ENCODE measurements at places on chromosomes 5 and 9.

GRCh38 chr5:23613566-23613965, 106.2 kb downstream of the PRDM9 start:
- no peak for DNase-seq

- DNase-seq = no peak
Measured at GRCh38 chr5:179612577-179613459, 10.7 kb downstream of the HNRNPH1 start.

- peak; percentile 82 for DNase-seq
Measured at GRCh38 chr9:3931996-3932906, 367.6 kb downstream of the GLIS3 start.

GRCh38 chr5:150214289-150214688, 24.4 kb downstream of the SLC6A7 start:
- DNase-seq = peak; percentile 59

GRCh38 chr5:136082390-136083193, 50.1 kb upstream of the SMAD5 start:
- DNase-seq = peak; percentile 65

DNA sequence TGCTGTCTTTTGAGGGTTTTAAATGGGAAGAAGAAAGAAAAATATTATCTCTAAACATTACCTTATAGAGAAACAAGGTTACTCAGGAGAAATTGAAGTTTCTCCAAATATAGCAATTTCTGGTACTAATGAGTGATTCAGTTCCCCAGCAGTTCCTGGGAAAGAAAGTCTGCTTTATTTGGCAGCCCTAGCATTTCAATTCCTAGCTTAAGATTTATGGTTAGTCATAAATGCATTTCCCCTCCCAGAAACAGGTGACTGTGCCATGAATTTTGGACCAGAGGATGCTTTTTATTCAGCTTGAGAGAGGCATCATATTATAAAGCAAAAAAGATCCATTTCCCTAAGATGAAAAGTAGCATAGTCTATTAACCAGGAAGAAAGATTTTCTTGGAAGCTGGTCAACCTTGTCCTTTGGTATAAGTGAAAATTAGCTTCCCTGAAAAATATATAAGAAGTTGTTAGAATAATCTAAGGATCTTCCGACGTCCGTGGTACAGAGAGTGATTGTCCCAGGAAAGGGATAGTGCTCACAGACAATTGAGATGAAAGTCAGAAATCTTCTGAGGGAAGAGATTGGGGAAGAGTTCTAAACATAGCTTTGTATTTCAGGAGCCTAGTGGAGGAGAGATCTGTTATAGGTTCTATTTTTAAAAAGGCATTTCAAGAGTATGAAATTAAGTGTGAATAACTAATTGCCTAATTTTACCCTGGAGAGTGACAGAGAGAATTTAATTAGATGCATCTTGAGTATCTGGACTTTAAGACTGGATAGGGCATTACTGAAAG, 164.9 kb downstream of the ESM1 start:
- peak; percentile 77 for DNase-seq

GRCh38 chr9:133693703-133694529, 44.2 kb downstream of the SARDH start:
- DNase-seq = no peak

DNA sequence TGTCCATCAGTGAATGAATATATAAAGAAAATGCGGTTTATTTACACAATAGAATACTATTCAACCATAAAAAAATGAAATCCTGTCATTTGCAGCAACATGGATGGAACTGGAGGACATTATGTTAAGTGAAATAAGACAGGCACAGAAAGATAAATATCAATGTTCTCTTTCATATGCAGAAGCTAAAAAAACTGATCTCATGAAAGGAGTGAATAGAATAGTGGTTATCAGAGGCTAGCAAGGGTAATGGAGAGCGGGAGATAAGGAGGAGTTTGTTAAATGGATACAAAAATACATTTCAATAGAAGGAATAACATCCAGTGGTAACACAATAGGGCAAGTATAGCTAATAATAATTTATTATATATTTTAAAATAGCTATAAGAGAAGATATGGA, 65.0 kb downstream of the AGTPBP1 start:
- DNase-seq = no peak

DNA sequence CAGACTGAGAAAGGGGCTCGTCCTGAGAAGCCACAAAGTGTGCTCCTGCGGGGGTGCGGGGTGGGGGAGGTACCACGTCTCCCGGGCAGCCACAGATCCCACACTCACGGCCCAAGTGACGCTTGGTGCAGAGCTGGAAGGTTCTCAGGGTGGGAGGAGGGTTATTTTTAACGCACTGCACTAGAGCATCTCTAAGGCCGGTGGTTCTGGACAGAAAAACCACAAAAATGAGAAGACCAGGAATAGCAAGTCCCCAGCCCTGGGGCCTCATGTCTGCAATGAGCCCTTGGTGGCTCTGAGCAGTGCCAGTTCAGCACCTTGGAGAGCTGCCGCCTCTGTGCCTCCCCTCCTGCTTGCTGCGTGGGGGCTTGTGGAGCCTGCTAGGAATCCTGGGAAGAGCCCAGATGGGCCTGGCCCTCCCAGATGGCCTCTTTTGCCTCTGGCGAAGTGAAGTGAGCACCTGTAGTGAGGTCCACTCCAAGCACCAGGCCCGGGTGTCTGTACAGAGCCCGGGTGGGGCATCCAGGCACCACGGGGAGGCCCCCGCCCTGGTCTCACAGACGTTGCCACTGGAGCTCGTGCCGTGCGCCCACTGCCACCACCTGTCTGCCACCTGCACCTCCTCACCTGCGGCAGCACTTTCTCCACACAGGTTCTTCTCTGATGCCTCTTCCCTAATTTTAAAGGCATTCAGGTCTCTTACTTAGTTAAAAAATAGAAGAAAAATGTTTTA, 48.9 kb upstream of the CACNA1B start:
- peak; percentile 28 for DNase-seq

GRCh38 chr9:36866840-36867239, 167.2 kb downstream of the PAX5 start:
- no peak for DNase-seq

Measured in fibroblast of skin of right quadriceps (primary cell).